ENCODE measurements at places on chromosomes 4 and X.

- DNase-seq: no peak
Observed at GRCh38 chr4:97349468-97350186, 793.6 kb downstream of the STPG2 start.

DNA sequence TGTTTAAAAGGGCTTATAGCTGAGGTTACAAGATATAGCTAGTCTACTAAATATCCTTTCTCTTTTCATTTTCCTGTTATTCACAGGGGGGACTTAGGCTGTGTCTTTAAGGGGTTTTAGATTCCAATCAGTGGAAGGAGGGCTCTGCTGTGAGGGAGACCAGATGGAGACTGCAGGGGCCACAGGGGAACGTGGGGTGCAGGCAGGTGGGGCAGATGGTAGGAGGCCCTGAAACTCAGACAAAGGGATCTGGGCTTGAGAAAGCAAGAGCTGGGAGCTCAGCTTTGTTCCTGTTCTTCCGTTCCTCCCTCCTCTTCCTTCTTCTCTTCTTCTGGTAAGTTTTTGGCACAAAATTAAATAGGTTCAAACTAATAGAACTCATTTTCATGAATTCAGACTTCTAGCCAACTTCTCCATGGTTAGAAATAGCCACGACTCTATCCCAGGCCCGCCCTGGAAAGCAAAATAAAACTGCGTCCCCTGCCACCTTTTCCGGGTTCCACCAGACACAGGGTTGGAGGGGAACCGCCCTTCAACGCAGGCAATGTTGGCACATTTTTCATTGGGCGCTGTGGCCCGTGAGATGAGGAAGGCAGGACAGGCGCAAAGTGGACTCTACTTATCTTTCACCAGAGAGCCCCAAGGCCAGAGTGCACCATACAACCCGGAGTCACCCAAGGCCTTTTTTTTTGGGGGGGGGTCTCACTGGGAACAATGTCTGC is 3.5 kb upstream of the TMSB4X start:
- no peak for DNase-seq

DNA sequence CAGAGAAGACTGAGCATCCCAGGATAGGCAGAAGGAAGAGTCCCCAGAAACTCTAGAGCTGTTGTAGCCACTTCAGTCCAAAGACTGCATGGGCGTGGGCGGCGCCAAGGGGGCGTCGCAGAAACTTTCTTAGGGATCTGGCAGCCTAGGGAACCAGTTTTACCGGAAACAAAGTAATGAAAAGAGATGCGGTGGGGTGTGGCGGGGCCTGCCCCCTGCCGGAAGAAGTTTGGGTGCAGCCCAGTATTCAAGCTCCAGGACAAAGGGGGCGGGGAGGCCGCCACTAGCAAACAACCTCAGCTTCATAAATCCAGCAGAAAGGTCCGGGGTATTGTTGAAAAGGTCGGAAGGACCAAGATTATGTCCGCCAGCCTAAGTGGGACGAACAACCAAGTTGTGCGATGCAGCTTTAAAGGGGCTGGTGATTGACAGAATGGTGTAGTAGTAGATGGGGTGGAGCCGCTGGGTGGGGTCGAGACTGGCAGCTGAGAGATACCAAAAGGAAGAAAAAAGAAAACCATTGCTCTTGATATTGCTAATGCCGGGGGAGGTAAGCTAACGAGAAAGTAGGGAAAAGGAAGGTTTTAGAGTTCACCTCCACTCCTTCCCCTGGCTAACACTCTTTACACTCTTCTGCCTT is 190.5 kb downstream of the RRAGB start:
- peak; percentile 6 for DNase-seq

DNA sequence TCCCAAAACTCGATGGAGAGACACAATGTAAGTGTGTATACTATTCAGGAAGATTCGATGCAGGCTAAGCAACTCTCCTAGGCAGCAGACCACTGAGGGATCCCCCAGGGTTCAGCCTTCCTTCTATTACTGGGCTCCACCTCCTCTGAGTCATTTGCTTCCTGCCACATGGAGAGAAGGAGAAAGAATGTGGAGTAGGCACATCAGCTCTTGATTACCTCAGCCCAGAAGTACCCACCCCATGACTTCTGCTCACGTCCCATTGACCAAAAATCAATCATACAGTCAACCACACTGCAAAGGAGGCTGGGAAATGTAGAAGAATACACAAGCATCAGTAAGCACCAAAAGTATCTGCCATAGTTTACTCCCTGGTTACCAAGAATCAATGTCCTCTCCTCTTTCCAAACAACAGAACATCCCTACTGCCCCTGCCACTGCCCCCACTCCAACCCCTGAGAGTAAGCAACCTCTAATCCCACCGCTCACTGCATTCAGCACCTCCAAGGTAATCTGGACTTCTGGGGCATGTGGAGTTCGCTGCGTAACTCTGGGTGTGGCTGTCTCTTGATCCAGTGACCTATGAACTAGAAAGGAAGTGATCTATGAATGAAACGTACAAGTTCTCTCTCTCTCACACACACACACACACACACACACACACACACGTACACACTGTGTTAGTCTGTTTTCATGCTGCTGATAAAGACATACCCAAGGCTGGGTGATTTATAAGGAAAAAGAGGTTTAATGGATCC is 91.2 kb upstream of the C1QTNF7 start:
- DNase-seq: peak; percentile 55

All from adipocyte (in vitro differentiated cells).